Suprapubic skin (tissue), 4 donors: ENCODE measurements at places on chromosomes 2 and 18. TPM values are rescaled to one million over a fixed set of nuclear protein-coding genes. Genes with fewer than 3 reads are reported as not detected.

GRCh38 chr2:96877042-96877451 is 7.2 kb upstream of the SEMA4C start:
- no peak overlapping the region for H3K4me3 ChIP-seq
- H3K4me1 ChIP-seq = peaks cover 50% of the 10 kb centered on the region
- H3K36me3 ChIP-seq = no peaks in the 10 kb centered on the region
- no peak overlapping the region for H3K27ac ChIP-seq
- DNase-seq = no peak

DNA sequence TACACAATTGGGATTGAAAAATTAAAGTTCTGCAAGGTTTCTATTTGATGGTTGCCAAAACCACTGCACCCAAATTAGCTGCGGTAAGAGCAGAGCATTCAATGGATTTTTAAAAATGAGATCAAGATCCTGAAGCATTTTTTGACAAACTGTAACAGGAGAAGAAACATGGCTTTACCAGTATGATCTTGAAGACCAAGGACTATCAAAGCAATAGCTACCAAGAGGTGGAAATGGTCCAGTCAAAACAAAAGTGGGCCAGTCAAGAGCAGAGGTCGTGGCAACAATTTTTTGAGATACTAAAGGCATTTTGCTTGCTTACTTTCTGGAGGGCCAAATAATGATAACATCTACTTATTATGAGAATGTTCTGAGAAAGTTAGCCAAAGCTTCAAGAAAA is 186.8 kb downstream of the RDH14 start:
- no peak for DNase-seq
- H3K27me3 ChIP-seq = peaks cover 1% of the 10 kb centered on the region
- no peak overlapping the region for H3K27ac ChIP-seq

Gene CD8B
- total RNA-seq = 1.6 TPM

DNA sequence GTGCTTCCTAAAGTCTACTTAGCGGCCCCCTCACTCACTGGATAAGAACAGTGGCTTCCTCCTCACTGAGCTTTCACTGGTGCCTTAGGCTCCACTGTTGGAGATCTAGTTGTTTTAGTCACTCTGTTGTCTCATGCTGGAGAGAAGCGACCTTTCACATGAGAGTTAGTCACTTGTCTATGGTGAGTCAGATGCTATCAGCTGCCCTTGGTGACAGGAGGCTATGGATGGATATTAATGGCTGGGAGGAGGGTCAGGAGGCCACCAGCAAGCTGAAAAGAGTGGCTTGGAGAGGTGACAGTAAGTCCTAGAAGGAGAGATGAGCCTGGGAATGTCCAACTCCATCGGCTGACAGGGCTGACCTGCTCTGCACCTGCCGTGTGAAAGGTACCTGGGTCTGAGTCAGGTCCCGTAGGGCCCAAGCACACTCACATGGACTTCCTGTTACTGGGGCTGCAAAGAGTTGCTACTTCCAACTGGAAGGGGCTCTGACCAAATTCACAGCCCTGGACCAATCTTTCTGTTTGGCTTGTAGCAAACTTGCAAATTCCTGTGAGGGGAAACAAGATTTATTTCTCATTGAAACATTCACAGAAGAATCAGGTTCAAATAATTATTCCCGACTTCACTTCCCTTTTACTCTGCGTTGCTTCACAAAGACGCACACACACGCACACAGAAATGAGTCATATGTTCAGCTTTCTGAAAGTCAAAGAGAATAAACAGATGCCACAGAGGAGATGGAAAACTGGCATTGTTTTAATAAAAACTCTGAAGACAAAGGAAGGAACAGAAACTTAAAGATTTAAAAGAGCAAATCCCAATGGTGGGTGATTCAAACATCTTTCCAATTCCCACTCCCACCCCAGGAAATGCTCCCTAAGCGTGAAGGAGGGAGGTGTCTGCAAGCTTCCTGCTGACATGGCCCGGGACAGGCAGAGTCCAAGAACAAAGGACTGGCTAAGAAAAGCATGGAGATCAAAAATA is 203.5 kb upstream of the TWIST2 start:
- peaks cover 3% of the 10 kb centered on the region for H3K27me3 ChIP-seq
- DNase-seq = peak; percentile 58
- H3K4me1 ChIP-seq = peaks cover 8% of the 10 kb centered on the region
- H3K4me3 ChIP-seq = no peak overlapping the region

DNA sequence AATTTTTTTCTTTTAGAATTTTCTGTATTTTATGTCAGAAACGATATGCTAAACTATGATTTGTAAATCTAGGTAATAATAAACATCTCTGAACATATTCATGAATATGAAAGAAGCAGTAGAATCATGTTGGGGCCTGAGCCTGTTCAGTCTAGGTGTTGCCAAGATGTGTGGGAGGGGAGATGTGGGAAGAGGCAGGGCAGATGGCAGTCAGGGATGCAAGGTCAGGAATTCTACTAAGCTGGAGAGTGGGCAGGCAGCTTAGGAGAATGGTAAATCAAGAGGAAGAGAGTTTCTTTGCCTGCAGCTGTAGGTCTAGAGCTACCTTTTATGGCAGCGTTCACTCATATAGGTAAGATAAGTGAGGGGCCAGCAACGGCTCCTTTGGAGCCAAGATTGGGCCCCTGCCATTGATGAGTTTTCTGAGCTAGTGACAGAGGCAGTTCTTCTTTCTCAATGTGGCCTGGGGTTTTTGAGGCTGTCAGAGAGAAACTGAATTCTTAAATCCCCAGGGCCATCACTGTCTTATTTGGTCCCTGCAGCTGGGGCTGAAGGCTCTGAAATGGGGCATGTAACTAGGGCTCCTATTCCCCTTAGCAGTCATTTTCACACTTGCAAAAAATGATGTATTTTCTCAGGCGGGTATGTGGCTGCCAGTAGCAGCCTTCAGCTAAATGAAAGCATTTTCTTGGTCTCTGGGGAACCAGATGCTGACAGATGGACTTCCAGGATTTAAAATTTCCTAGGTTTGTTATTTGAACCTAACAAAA is 232.8 kb downstream of the PIK3C3 start:
- no peaks in the 10 kb centered on the region for H3K4me1 ChIP-seq
- H3K27me3 ChIP-seq = no peaks in the 10 kb centered on the region
- no peaks in the 10 kb centered on the region for H3K36me3 ChIP-seq

DNA sequence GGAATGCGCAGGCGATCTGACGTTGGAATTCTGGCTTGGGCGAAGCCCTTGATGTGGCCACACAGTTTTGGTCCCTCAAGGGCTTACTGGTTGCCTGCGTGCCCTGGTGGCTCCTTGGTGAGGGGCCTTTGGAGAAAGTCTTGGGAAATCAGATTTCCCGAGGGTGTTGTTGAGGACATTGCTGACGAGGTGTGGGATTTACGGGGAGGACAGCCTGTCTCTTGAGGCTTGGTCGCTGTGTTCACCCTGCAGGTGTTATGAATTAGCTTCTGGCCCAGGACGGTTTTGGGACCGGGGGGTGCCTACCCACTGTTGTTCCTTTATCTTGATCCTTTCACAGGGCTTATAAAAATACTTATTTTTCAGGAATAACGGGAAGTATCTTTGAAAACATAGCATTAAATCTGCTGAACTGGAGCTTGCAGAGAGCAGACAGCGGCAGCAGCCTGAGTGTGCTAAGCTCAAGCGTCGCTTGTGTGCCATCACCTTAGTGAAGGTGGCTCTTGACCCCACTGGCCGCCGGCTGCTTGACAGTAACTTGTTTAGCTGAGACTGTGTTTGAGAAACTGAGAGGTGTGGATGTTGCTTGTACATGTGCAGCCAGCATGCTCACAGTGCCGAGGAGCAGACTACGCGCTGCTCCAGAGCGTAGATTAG is 4.2 kb downstream of the CTDP1 start:
- H3K27ac ChIP-seq = no peak overlapping the region
- no peaks in the 10 kb centered on the region for H3K27me3 ChIP-seq
- peaks cover 30% of the 10 kb centered on the region for H3K4me1 ChIP-seq

GRCh38 chr2:30404319-30405259 is 42.5 kb upstream of the LCLAT1 start:
- H3K27me3 ChIP-seq = no peaks in the 10 kb centered on the region
- H3K4me1 ChIP-seq = peaks cover 7% of the 10 kb centered on the region
- no peak overlapping the region for H3K4me3 ChIP-seq
- H3K27ac ChIP-seq = no peak overlapping the region
- no peak for DNase-seq

DNA sequence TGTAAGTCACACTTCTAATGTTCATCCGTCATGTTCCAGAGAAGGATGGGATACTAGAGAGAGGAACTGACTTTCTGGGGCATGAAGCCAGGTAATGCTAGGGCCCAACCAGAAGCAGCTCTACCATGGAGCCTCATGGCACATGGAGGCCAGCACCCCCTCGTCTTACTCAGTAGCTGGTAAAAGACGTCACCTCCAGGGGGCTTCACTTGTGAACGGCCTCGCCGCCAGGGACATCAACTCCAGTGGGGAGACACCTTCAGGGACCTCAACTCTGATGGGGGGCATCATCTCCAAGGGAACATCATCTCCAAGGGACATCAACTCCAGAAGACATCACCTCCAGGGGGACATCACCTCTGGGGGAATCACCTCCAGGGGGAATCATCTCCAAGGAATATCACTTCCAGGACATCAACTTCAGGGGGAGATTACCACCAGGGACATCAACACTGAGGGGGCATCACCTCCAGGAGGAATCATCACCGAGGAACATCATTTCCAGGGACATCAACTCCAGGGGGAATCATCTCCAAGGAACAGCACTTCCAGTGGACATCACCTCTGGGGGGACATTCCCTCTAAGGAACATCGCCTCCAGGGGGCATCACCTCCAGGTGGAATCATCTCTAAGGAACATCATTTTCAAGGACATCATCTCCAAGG is 168.4 kb downstream of the NDUFA10 start:
- DNase-seq = no peak
- no peak overlapping the region for H3K27ac ChIP-seq
- H3K36me3 ChIP-seq = no peaks in the 10 kb centered on the region
- no peaks in the 10 kb centered on the region for H3K4me1 ChIP-seq

Gene CDCA7
- 11.8 TPM for total RNA-seq

DNA sequence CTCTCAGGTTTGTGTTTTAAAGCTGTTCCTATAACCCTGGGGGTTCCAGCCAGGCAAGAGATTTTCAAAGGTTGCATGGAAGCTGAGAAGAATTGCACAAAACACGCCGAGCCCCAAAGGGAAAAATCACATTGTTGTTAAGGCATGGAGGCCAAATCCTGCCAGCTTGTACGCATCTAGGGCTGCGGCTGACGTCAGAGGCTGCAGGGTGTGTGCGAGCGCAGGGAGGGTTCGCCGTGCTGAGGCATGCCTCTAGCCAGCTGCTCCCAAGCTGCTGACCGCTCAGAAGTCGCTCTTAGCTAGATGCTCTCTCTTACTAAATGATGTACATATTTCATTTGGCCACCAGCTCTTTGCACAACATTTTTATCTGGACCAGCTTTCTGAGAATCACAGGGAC is 191.8 kb downstream of the LPIN1 start:
- H3K36me3 ChIP-seq = no peaks in the 10 kb centered on the region
- H3K4me1 ChIP-seq = peaks cover 6% of the 10 kb centered on the region
- peak; percentile 84 for DNase-seq
- peak overlapping the region; percentile 13 for H3K27ac ChIP-seq
- no peak overlapping the region for H3K4me3 ChIP-seq

DNA sequence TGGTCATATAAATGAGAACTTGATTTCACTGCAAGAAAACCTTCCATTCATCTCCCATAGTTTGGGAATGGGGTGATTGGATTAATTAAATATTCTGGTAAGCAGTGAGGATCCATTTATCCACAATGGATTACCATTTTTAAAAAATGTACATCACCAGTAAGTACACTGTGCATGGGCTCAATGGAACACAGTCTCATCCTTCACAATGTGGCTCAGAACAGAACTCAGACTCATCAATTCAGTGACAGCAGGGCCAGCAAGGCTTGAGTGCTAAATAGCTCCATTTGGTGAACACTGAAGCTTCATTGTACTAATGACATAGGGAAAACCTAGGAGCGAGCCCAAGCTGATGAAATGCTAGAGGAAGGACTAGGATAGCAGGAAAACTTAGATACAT is 223.8 kb downstream of the CMPK2 start:
- H3K4me3 ChIP-seq = no peak overlapping the region
- H3K27ac ChIP-seq = no peak overlapping the region
- DNase-seq = no peak
- no peaks in the 10 kb centered on the region for H3K36me3 ChIP-seq

DNA sequence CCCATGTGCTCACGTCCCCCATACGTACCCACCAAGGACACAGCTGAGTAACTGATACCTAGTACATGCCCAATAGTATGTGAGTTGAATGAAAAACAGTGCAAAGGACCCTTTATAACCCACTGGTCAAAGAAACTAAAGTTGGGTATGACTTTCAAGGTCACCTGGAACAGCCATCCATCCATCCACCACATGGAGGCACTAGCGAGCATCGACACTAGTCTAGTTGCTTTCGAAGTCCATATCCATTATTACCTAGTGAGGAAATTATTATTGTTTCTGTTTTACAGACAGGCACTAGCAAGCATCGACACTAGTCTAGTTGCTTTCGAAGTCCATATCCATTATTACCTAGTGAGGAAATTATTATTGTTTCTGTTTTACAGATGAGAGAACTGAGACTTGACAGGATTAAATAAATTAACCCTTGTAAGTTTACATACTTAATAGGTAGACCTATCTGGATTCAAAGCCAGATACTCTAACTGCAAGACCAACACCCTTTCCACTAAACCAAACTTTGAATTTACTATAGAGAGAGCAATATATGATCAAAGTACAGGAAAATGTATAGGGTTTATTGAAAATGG is 233.7 kb downstream of the METTL4 start:
- H3K4me1 ChIP-seq = no peaks in the 10 kb centered on the region
- H3K27me3 ChIP-seq = no peaks in the 10 kb centered on the region
- no peaks in the 10 kb centered on the region for H3K36me3 ChIP-seq
- no peak overlapping the region for H3K27ac ChIP-seq
- DNase-seq = no peak
- no peak overlapping the region for H3K4me3 ChIP-seq

DNA sequence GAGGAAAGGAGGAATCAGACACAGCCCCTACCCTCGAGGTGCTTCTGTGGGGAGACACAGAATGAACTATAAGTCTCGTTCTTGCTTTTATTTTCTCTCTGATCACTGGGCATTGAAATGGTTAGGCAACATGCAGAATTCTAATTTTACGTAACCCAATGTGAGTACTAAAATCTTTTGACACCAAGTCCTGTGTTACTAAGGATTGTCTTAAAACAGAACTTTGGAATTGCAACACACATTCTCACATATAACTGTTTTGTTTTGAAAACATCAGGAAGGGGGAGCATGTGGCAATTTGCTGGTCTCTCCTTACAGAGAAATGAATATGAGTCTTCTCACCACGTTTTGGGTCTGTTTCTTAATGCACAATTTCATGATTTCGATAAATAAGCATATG is 23.6 kb upstream of the SULT1C4 start:
- H3K27ac ChIP-seq = no peak overlapping the region
- no peak overlapping the region for H3K4me3 ChIP-seq
- no peaks in the 10 kb centered on the region for H3K36me3 ChIP-seq
- H3K4me1 ChIP-seq = no peaks in the 10 kb centered on the region
- no peaks in the 10 kb centered on the region for H3K27me3 ChIP-seq
- DNase-seq = no peak

Gene DSG2
- total RNA-seq = 28.7 TPM
